NCI-H2029 treated with DMSO at 0.1 percent for 48 hours (cell line): ENCODE measurements at places on chromosomes 2 and 18.

DNA sequence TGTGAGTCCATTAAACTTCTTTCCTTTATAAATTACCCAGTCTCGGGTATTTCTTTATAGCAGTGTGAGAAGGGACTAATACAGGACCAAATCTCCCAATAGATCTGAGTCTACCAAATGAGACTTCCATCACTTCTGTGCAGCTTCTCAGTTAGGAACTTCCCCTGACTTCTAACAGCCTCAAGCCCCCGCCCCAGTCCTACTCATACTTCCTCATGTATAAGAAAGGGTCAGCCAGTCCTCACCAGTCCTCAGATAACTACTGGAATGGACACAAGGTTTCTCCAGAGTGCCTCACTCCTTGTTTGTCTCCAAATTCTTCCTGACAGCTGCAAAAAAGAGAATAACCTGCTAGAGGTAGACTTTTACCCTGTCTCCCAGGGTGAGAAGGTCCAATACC lies 19.5 kb downstream of the TTC32 start:
- DNase-seq = no peak

DNA sequence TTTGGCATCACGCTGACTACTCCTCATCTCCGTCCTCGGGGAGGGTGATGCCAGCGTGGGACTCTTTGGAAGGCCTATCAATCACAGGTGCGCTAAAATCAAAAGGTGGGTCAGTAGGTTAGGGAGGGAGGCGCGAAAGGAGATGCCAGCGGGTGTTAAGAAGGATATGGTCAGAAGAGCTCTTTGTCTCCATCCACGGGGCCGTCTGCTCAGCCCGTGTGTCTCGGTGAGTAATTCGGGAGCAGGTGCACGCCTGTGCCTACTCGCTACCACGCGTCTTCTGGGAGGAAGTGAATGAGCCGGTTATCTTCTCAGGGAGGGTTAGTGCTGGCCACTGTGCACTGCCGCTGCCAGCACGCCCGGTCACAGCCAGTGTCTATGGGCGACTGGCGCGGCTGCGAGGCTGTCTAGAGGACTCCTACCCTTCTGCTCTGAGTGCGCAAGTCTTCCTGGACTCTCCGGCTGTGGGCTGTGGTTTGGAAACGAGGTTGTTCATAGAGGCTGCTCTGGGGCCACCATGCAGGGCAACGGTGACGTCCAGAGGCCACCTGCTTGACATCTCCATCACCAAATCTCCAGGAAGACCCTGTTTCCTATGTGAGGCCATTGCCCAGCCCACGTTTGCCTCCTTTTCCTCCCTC lies 153.4 kb downstream of the MBP start:
- no peak for DNase-seq

- no peak for DNase-seq
Measured at GRCh38 chr2:222733846-222734702, 62.6 kb downstream of the MOGAT1 start.

DNA sequence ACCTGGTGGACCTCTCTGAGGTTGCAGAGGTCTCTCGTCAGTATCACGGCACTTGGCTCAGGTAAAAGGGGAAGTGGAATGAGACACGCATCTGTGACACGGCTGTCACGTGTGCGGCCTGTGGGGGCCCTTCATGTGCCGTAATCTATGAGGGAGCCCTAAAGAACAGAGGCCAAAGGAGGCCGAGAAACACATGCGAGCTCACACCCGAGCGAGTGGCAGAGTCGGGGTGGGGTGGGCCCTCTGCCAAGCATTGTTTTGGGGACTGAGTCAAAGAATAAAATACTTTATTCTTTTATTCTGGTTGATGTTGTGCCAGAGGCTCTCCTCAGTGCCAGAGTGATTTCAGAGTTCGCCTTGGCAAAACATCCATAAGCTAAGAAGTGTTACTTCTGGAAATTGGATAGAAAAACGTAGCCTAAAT lies 43.3 kb downstream of the PLB1 start:
- DNase-seq = no peak

- peak; percentile 41 for DNase-seq
Measured at GRCh38 chr2:190583507-190584337, 49.2 kb upstream of the NEMP2 start.

DNA sequence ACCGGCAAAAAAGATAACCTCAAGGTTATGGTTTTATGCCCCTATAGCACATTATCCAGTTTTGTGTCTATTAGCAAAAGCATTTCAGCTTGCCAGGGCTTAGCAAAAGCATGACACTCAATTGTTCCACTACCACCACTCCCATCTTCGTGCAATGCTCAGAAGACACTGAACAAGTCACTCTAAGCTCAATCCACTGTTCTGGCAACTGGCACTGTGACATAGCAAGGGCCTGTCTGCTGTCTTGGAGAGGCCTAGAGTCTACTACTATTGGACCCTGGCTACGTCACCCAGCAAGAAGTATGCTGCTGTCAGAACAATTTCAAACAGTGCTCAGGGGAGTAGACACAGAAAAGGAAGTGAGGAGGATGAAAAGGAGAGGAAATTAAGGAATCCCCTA lies 103.5 kb upstream of the PPP1CB start:
- DNase-seq = no peak

DNA sequence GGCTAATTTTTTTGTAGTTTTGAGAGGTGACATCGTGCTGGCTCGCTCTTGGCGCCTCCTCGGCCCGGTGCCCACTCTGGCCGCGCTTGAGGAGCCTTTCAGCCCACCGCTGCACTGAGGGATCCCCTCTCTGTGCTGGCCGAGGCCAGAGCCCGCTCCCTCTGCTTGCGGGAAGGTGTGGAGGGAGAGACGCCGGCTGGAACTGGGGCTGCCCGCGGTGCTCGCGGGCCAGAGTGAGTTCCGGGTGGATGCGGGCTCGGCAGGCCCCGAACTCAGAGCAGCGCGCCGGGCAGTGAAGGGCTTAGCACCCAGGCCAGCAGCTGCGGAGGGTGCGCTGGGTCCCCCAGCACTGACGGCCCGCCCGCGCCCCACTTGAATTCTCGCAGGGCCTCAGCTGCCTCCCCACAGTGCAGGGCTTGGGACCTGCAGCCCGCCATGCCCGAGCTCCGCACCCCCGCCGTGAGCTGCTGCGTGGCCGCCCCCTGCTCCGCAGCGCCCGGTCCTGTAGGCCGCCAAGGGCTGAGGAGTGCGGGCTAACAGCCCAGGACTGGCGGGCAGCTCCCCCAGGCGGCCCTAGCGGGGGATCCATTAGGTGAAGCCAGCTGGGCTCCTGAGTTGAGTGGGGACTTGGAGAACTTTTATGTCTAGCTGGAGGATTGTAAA lies 113.2 kb upstream of the ZSWIM2 start:
- no peak for DNase-seq

- no peak for DNase-seq
Measured at GRCh38 chr18:55419947-55420664, 167.9 kb downstream of the TCF4 start.

GRCh38 chr18:59065684-59066083 lies 74.0 kb upstream of the SEC11C start:
- DNase-seq = no peak

- no peak for DNase-seq
Measured at GRCh38 chr18:2893676-2894075, 46.9 kb downstream of the EMILIN2 start.

GRCh38 chr2:159998961-159999360 lies 63.5 kb downstream of the PLA2R1 start:
- no peak for DNase-seq

DNA sequence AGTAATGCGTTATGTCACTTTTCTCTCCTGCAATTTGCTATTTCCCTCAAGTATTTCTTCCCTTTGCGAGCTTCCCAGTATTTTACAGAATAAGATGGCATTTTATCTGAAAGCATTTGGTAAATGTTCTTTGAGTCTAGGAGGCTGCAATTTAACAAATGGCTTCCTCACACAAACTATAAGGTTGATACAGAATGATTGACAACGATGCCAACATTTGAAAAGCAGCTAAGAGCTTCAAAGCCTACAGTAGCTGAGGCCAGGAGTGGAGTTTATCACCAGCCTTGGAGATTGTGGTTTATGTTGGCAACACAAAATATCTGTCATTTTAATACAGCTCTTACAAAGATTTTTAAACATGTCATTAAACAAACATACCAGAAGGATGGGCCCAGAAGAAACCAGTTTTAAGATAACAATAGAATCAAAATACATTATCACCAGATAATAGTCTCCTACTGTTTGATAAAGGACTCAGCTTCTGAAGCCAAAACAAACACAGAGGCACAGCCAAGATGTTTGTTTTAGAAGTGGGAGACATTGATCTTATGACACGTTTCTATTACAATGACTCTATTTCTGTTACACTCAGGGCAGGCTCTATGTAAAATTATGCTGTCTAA lies 711.4 kb upstream of the ACVR2A start:
- peak; percentile 85 for DNase-seq

GRCh38 chr2:167510071-167510759 lies 621.9 kb downstream of the XIRP2 start:
- no peak for DNase-seq

GRCh38 chr2:118853129-118853640 lies 5.7 kb upstream of the EN1 start:
- DNase-seq = no peak

DNA sequence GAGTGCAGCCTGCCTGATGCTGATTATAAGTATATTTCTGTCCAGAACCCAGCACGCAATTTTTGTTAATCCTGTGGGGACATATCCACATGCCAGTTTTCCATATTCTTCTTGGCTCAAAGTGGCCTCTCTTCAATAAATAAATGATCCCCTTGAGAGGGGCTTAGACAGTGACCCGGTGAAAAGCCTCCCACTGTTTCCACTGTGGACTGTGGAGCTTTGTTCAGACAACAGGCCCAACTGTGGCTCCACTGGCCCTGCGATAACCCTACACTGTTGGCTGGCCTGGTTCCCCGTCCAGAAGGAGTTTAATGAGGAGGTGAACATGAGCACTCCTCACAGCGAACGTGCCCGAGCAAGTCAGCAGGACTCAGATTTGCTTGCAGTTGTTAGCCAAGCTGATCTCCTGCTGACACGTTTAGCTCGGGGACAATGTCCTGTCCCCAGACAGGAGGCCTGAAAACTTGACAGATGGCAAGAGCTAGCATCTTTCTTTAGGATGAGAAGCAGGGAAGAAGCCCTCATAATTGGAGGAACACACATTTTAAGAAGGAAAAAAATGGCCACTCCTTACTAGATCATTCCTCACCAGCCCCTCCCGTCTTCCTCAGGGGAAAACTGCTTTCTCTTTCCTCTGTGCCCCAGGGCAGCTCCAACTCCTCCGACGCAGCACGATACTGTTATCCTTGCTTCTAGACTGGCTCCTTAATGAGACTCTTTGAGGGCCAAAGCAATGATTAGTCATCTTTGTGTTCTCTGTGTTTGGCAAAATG lies 20.0 kb upstream of the MTCL1 start:
- no peak for DNase-seq

GRCh38 chr2:177331466-177331997 lies 61.0 kb upstream of the AGPS start:
- DNase-seq = no peak

- no peak for DNase-seq
Measured at GRCh38 chr2:14257801-14258507, 374.6 kb upstream of the LRATD1 start.

DNA sequence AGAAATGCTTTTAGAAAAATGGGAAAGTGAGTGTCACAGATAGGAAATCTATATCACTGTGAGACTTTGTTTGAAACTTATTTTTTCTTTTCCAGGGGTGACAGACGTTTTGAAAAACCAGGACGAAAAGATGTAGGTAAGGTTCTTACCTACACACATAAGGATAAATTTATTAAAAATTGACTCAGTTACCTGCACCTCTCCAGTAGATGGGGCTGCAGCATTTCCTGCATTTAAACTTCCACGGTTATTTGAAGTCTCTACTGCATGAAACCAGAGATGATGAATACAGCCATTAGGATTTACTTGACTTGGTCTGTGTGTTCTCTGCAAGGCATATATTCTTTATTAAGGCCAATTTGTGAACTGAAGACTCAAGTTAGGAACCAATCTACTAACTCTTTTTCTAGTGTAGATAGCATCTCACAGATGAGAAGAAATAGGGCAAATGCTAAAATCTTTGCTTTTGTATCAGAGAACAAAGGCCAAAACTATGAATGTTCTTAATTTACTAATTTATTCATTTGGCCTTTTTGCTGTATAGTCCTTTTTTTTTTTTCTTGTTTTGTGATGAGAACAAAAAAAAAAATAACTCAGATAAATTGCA lies 15.0 kb downstream of the KCNJ13 start:
- no peak for DNase-seq

DNA sequence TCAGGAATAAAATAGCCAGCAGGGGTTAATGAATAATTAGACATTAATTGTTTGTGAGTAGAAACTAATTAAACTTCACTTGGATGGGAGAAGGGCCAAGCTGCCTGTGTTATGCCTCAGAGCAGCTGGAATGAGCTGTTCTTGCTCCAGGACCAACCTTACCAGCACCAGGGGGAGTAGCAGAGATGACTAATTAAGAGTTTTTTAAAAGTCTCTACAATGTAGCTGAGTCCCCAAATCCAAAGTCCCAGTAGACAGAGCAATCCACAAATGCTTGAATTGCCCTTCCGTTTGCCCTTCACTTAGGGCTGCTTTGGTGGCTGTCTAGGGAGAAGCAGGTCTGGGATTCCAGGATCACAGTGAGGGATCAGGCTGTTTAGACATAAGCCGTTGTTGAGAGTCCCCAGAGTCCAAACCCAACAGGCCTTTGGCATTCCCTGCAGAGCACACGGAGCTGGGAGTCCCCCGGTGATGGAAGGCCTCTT lies 59.4 kb downstream of the RHOB start:
- DNase-seq = no peak

GRCh38 chr18:26746826-26747475 lies 118.6 kb downstream of the AQP4 start:
- no peak for DNase-seq

DNA sequence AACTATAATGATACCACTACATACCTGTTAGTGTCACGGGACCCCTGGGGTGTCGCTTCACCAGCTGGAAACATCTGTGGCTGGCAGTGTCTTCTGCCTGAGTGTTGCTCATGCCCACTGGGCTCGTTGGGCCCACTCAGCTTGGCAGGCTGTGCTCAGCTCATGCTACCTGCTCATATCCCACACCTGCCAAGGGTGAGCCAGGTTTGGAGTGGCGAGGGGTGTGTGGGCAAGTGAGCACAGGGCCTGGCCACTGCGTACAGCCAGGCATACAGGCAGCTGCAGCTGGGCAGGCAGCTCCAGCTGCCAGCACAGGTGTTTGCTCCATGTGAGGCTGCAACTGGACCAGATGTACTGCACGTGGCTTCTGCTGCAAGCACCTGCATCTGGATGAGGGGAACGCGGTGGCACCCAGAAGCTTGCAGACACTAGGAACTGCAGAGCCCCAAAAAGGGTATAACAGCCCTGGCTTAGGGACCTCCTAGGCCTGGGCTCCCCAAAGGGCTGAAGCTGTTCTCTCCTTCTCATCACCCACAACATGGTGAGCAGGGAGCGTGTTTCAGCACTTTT lies 70.1 kb downstream of the SUCLG1 start:
- DNase-seq = no peak

DNA sequence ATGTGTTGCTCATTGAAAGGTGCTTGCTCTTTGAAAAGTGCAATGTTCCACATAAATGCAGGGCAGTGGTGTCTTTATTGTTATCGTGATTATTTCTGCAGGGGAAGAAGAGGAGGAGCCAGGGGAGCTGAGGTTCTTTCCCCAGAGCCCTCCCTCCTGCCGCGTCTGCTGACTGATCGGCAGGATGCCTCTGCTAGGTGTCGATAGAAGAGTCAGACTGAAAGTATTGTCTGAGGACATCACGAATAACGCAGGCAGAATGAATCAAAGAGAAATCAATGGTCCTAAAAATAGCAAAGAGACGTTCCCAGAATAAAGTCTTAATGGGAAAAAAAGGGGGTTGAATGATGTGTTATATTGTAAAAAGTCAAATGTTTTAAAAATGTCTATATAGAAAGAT lies 47.4 kb upstream of the SIX3 start:
- DNase-seq = no peak

GRCh38 chr2:106106622-106107508 lies 87.2 kb downstream of the UXS1 start:
- DNase-seq = no peak
